Gastrocnemius medialis (tissue), 4 donors: ENCODE measurements at places on chromosomes 12 and 14. TPM values are rescaled to one million over a fixed set of nuclear protein-coding genes. Genes with fewer than 3 reads are reported as not detected.

Gene CDKL1
- total RNA-seq = 1.8 TPM

Gene RNASE7
- not detected for total RNA-seq

Gene FAM90A1
- not detected for total RNA-seq

Gene HOTAIR
- not detected for total RNA-seq

Gene KRT77
- total RNA-seq = not detected

Gene TMTC2
- 2.2 TPM for total RNA-seq

Gene SLC38A4
- total RNA-seq = 14.7 TPM

Gene GPR68
- total RNA-seq = 0.07 TPM

Gene PPM1H
- total RNA-seq = 3.4 TPM

Gene MYF5
- 1.7 TPM for total RNA-seq

Gene ERP27
- total RNA-seq = 0.42 TPM

Gene MGST1
- 21.2 TPM for total RNA-seq

Gene SSPN
- total RNA-seq = 23.0 TPM

Gene PLA2G1B
- not detected for total RNA-seq

Gene LALBA
- not detected for total RNA-seq

Gene CLECL1
- not detected for total RNA-seq

Gene PLEKHG7
- total RNA-seq = not detected

Gene LRIG3
- 14.7 TPM for total RNA-seq

Gene CCDC197
- total RNA-seq = 0.56 TPM

Gene LMNTD1
- total RNA-seq = not detected

Gene GMPR2
- total RNA-seq = 44.8 TPM

Gene TAS2R8
- total RNA-seq = 0.36 TPM

Gene AMDHD1
- total RNA-seq = not detected

Gene MEG3
- 3.0 TPM for total RNA-seq

Gene ACRBP
- 0.27 TPM for total RNA-seq
